ENCODE measurements at places on chromosomes 6 and 20.

DNA sequence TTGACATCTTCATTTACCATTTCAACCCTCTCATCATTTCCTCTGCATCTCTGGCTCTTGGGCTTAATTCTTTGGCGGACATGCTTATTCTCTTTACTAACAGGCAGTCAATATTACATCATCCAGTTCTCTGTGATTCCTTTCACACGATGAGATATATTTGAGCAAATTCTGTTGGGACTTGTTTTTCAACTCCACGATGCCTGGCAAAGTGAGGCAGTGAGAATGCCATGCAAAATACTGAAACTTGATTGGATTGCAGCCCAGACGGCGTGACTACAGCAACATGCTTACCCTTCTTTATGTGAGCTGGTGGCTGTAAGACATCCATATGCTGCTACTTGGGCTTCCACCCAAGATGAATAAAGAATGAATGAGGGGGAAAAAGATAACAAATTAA lies 101.7 kb upstream of the SPACA1 start:
- DNase-seq, result no peak

DNA sequence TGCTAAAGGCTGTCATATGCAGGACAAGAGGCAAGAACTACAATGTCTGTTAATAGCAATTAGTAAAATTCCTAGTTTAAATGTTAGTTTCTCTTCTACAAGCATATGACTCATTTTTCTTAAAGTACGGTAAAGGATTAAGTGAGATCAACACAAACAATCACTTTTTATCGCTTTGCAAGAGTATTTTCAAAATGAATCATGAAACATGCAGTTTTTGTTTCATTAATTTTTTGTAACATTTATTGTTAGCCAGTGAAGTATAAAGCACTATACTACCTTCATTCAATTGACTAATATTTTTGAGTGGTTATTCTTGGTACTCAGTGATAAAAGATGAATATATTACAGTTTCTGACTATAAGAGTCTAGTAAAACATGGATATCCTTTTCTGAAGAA lies 138.6 kb downstream of the AHI1 start:
- DNase-seq, result no peak

GRCh38 chr6:35328108-35328723 lies 14.1 kb upstream of the PPARD start:
- DNase-seq, result no peak

DNA sequence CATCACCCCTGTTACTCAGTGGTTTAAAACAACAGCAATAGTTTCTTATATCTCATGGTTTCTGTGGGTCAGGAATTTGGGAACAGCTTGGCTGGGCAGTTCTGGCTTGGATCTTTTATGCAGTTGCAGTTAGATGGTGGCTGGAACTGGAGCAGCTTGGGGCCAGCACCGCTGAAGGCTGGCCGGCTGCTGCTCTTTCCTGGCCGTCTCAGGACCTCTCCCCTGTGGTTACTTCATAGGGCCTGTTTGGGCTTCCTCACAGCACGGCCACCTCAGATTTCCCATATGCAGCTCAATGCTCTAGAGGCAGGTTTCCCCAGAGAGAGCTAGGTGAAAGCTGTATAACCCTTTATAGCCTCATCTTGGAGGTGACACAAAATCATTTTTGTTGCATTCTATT lies 15.6 kb downstream of the PKIG start:
- no peak for DNase-seq

DNA sequence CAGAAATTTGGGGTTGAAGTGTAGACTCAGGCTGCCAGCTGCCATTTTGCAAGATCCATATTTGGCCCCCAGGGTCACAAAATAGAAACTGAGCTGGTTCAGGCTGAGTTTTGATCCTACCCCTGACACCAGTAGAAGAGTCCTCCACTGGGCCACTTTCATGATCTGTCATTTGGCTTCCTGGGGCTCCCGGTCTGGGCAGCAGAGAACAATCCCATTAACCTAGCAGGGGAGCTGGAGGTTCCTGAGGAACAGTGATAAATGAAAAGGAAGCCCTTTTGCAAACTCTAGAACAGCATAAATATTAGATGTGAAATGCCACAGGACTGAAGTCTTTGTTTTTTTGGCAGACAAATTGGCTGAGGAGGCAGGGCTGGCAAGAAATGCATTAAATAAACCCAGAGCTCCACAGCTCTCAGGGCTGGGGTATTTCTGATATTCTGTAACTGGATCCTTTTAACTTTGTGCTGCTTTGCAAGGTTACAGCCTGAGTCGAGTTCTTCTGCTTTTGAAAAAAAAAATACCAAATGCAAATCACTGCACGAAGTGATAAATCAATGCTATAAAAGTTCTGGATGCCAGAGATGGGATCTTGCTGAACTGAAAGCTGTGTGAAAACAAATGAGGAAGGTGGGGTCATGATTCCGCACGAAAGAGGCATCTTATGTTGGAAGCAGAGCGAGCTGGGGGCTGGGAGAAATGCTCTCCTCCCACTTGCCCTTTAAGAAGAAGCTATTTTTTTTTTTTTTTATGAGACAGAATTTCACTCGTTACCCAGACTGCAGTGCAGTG lies 64.4 kb downstream of the SULF2 start:
- DNase-seq, result no peak

- DNase-seq, result no peak
Measured at GRCh38 chr6:15734118-15734897, 71.5 kb upstream of the DTNBP1 start.

DNA sequence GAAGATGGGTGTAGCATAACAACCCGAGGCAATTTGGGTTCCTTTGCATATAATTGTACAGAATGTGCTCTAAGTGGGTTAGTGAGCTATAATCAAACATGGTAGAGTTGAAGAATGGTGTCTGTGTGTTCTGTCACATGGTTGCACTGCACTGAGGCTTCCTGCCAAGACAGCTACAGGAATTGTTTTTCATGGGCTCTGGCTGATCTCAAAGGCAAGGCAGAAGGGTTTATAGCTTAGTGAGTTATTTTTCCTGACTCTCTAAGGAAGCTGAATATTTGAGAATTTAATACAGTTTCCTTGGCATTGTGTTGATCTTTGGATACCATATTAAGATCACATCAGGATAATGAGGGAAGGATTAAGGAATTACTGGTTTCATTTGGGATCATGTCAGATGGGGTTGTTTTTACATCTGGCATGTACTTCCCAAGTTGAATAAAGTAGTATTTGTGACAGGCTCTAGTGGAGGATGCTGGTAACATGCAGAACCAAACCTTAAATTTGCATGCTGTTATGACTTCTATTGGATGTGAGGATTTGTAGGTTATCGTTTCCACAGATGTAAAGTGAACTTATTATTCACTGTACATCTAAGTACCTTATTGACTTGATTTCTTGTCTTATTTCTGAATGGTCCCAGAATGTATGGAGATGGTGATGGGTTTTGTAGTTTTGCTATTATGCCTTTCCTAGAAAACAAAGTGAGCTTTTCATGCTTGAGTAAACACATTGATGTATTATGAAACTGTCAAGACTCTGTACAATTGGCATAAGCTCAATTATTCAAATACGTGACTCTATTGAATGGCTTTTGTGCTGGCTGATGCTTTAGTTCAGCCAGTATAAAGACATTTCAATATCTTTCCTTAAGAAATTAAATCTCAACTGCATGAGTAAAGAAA lies 43.3 kb downstream of the LRRC1 start:
- DNase-seq, result no peak

DNA sequence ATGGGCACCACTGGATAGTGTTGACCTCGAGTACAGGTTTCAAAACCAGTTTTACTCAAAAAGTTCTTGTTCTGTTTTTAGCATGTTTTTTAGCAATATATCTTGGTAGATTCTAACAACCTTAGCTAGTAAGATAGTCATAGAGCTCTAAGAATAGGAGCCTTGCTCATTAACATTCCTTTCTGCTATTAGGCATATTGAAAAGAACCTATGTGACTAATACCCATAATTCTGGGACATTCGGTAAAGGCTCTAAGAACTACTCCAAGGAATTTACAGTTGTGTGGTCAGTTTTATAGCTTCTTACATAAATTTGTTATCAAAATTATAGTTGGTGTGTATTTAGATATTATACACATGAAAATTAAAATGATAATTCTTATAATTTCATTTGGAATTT lies 11.6 kb downstream of the SLC9A8 start:
- no peak for DNase-seq

DNA sequence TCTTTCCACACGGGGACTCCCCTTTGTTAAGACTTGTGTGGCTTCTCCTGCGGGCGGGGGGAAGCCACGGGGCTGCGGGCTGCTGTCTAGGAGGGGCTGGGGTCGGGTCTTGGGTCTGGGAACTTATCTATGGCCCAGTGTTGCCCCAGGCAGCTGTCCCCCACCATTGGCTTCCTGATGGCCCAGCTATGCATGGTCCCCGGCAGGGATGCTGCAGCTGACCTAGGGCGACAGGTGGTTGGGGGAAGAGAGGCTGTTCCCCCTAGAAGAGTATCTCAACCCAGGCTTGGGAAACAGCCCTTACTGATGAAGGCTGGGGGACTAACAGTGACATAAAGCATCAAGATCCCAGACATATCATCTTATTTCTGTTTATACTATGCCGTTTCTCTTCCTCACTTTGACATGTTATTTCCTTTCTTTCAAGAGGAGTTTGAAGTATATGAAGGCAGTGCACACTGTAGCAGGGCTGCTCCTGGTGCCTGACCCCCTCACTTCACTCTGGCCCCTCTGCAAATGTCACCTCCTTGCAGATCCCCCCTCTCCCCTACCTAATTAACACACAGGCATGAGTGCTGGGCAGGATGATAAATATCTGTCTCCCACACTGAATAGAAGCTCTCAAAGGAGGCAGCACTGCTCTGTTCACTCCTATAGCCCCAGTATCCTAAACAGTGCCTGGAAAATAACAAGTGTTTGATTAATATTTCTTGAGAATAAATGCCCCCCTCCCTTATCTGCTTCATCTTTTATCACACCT lies 87.0 kb downstream of the HIVEP2 start:
- DNase-seq, result no peak

All from SW 1271 (cell line).